ENCODE measurements at places on chromosomes 5 and 9.

- DNase-seq = no peak
Measured at GRCh38 chr5:148763996-148764395, 62.4 kb upstream of the ADRB2 start.

GRCh38 chr5:67817652-67818051, 397.9 kb upstream of the PIK3R1 start:
- DNase-seq = no peak

GRCh38 chr5:80608731-80609130, 38.7 kb upstream of the ANKRD34B start:
- no peak for DNase-seq

DNA sequence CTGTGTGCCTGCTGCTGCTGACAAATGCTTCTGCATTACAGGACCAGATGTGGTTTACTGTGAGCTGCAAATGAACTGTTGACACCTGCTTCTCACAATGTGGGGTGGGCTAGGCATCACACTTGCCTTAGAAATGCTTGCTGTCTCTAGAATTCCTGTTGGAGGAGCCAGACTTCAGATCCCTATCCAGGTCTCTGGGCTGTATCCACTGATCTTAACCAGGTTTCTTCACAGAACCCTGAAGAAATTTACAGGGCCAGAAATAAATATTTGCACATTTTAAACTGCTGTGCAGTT, 255.4 kb downstream of the FAM114A2 start:
- no peak for DNase-seq

DNA sequence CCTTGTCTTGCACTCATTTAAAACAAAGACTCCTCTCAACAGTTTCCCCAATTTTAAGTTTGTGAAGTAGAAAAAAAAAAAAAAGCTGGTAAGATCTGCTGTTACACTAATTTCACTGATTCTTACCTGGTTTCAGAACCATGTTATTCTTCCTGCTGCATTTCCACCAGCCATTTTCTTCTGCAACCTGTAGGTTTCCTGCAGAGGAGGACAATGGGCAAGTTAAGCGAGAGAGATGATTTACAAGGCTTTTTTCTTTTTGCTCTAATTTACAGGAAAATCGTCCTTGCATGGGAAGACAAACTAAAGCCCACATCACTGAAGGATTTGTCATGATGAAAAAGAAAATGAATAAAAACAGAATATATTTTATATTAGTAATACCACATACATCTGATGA, 86.0 kb upstream of the SMARCA2 start:
- no peak for DNase-seq

GRCh38 chr5:28896949-28897348, 1858.6 kb upstream of the CDH9 start:
- DNase-seq = no peak

DNA sequence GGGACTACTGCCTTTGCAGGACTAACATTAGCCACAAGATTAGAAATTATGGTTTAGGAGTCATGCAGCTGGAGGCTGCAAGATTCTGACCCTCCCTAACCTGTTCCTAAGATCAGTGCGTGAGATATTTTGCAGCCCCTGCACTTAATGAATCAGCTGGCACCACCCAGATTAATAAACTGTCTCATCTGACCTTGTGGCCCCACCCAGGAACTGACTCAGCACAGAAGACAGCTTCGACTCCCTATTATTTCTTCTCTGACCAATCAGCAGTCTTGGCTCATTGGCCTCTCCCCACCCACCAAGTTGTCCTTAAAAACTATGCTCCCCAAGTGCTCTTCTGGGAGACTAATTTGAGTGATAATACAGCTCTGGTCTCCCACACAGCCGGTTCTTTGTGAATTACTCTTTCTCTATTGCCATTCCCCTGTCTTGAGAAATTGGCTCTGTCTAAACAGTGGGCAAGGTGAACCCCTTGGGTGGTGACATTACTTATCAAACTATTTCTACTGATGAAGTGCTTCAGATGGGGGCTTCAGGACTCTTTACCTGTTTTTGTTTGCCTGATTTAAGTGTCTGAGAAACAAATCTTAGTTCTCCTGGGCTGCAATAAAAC, 17.0 kb downstream of the CTSL start:
- no peak for DNase-seq

GRCh38 chr5:147336876-147337275, 102.0 kb downstream of the STK32A start:
- no peak for DNase-seq

DNA sequence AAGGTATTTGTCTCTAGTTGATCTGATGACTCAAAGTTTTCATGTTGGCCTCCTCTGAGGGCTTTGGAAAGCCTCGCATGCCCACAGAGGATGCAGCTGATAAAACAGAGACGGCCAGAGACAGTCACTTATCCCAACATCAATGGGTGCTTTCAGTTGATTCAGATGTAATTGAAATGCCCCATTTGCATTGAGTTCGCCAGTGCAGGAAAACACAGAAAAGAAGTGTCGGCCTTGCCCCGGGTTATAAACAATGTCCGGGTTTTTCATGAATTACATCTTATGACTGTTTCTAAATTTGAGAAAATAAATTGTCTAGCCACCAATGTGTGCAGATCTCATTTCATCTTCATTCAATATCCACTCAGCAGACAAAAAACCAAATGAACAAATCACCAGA, 42.2 kb upstream of the ICE1 start:
- no peak for DNase-seq

DNA sequence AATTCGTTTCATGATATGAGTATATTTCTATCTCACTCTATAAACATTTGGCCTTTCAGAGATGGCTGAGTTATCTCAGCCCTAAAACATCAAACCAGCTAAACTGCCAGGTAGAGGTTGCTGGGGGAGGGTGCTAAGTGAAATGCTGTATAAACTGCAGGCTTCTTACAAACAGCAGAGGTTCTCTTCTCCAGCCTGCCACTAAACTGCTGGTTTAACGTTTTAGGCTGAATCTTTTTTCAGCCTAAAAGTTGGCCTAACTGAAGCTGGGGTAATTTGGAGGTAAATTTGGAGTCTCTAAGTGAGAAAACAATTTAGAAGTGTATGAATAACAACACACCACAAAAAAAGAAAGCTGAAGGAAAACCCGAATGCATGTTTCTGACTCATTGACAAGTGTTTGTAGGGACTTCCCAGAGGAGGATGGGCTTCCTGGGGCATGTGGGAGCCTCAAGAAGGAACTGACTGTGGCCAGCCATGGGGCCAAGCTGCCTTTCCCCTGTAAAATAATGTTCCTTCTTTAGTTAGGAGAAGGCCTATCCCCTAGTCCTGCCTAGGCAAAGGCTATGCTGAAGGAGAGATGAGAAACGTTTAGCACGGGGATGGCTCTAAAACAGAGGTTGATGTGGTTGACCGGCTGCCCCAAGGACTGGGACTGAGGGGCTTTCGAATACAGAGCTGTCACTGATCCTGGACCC, 44.3 kb downstream of the SLC28A3 start:
- no peak for DNase-seq

DNA sequence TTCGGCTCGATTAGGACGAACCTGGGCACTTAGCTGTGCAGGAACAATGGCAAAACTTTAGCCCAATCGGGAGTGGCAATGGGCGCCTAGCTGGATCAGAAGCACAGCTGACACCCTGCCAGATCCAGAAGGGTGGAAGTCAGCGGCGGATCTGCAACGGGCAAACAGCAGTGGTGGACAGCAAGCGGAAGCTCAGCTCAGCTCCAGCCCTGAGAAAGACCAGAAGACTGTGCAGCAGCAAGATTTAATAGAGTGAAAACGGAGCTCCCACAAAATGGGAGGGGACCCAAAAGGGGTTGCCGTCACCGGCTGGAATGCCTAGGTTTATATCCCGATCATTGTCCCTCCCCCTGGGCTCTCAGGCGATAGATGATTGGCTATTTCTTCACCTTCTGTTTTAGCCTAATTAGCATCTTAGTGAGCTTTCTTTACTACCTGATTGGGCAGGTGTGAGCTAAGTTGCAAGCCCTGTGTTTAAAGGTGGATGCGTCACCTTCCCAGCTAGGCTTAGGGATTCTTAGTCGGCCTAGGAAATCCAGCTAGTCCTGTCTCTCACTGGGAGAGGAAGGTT, 1237.9 kb downstream of the CDH12 start:
- no peak for DNase-seq

DNA sequence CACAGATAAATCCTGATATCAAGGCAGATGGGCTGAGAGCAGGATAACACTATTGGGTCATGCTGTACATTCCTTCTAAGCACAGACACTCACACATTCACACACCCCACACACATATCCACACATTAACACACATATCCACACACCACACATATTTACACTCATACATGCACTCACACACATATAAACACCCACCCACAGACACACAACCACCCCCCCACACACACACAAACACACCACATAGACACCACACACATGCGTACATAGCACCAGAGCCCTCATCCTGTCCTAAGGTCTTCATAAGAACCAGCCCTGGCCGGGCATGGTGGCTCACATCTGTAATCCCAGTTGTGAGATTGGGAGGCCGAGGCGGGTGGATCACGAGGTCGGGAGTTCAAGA, 322.3 kb upstream of the ADCY2 start:
- DNase-seq = no peak

DNA sequence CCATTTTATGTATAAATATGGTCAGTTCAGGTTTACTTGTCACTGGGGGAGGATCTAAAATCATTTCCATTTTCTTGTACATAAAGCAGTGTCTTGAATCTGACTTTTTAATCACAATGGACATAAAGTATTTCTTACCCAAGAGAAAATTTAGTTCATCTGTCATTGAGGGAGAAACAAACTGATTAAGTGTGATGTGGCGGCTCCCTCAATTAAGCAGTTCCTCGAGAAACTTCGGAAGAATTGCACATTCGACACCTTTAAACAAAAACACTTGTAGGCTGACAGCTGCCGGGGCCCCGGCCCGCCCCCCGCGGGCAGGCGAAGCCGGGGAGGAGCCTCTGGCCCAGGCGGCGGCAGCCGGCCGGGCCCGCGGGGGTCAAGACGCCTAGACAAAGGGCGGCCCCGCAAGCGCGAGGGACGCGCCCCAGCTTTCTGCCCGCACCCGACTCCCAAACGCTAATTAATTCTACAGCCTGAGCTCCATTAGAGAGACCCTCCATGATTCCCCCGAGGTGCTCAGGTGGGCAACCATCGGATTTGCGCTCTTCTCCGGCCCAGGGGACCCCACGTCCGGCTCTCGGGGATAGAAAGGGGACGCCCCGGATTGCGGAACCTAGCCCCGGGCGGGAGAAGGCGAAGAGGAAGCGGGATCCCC, 750 bp downstream of the TRIM36 start:
- no peak for DNase-seq

DNA sequence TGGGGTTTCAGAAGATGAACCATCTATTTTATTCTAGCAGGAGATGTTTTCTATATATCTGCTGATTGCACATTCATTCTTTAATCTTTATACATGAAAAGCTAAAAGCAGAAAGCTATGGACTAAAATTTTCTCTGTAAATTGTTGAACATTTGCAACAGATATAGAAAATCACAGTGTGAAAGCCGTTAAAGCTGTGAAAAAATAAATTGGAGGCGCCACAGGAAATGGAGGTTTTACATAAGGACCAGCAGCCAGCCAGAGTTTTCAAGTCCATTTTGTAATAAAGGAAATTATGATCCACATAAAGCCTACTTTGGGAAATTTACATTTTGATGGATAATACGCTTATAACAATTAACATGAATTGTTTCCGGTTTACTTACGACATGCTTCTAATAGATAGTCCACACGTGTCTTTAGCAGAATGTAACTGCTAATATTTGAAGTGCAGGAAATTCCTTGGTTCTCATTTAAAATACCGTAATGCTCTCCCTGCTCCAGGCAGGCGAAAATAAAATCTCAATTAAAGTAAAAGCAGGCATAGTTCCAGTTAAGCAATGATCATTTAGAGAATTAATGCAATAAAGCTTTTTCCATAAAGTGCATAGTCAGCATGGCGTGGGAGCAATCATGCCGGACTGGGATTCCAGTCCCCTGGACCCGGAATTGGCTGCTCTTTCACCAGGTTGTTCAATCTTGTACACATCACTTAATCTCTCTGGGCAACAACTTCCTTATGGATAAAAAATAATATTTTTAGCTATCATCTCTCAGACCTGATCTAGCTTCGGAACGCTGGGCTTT, 445.4 kb downstream of the ZNF608 start:
- DNase-seq = no peak

DNA sequence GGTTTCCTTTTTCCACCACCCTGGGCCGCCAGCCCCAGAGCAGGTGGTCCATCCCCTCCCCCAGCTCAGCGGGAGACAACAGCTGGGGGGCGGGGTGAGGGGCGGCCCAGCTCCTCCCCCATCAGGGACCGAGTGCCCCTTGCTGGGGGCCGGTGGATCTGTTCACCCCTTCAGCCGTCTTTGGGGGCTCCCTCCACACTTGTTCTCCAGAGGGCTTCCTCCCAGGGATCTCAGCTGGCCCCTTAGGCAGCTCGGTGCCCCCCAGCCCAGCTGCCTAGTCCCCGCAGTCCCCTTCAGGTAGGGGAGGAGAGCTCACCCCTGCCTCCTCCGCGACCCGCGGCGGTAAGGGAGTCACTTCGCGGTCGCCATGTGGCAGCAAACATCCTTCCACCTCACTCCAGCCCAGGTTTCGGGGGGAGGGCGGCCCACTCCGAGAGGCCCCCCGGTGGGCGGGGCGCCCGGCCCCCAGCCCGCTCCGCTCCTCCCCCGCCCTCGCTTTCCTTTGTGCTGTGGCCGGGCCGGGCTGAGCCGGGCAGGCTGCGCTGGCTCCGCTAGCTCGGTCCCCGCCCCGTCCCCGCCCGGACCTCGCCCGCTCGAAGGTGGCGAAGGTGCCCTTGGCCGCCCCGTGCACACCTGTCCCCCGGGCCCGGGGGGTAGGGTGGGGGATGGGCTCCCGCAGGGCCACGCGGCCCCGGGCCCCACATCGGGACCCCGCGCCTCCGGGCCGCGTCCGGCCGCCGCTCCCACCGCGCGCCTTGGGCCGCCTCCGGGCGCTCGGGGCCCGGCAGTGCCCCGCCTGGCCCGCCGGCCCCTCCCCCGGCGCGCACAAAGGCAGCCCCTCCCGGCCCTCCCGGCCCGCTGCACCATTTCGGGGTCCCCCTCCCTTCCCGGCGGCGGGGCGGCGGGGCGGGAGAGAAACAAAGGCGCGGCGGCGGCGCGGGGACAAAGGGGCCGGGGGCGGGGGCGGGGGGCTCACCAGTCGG, 683 bp downstream of the DBN1 start:
- no peak for DNase-seq

Measured in cortex of kidney (tissue), 1 donor.